ENCODE measurements at places on chromosomes 2 and 18. TPM values are rescaled to one million over a fixed set of nuclear protein-coding genes. Genes with fewer than 3 reads are reported as not detected.

GRCh38 chr2:168601741-168602140, 145.7 kb downstream of the CERS6 start:
- ATAC-seq, result no peak

DNA sequence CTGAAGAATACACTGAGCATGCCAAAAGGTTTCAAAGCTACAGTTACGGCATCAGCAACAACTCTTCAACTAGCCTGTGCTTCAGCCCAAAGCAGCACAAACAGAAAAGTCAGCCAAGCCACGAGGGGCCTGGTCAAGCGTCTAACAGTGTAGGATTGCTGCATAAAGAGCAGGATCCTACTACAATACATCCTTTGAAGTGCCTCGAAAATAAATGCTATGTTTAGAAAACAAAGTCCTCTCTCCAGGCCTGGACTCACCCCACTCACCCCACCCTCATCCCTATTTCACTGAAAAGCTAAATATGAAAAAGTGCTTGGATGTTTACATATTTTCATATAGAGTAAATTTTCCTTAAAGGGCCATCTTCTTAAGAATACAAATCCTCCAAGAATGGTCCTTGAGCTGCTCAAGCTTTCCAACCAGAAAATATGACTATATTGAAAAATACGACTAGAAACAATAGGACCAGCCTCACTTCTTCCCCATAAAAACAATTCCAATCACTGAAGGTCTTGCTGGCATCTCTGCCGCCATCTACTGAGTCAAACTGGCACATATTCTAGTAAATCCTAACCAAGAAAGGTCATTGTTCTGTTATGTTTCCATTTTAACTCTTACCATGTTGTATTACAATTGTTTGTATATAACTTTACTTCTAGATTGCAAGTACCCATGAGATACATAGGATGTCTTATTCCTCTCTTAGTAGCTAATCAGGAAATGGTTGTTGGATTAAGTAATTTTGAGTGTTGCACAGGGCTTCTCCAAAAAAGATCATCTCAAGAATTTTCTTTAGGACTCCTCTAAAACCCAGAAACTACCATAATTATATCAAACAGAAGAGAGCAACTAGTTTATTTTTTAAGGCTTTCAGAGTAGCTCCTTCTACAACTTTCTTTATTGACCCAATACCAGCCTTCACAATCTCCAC, 63.6 kb downstream of the CLHC1 start:
- ATAC-seq, result peak; percentile 72

GRCh38 chr2:28702415-28702861, 49.2 kb upstream of the PPP1CB start:
- ATAC-seq, result peak; percentile 77

DNA sequence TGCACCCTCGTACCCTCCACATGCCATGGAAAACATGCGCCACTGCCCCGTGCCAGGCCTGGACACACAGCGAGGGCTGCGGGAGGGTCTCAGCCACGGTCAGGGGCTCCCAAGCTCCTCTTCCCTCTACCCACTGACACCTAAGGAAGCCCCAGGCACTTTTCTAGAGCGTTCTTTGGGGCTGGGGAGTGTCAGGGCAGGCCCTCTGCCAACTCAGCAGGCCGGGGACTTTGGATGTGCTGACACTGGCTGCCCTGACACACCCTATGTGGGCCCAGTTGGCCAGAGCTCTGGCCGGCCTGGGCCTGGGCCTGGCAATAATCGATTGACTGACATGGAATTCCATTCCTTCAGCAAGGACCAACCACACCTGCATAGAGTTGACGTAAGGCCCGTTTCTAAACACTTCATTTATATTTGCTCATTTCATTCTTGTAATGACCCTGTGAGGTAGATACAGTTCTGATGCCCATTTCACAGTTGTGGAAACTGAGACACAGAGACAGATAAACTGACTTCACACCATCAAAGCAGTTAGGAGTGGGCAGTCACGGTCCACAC, 70.5 kb downstream of the ZFP36L2 start:
- no peak for ATAC-seq

- no peak for ATAC-seq
Measured at GRCh38 chr2:175766880-175767279, 235.2 kb downstream of the LNPK start.

- ATAC-seq, result no peak
Measured at GRCh38 chr2:74474899-74475298, 2.4 kb upstream of the MRPL53 start.

- ATAC-seq, result no peak
Measured at GRCh38 chr2:178523596-178524134, 43.4 kb downstream of the PLEKHA3 start.

GRCh38 chr2:240041363-240041762, 11.1 kb upstream of the OR6B2 start:
- ATAC-seq, result no peak

- ATAC-seq, result no peak
Measured at GRCh38 chr2:112639936-112640335, 5.8 kb upstream of the SLC20A1 start.

GRCh38 chr2:235774153-235774870, 280.5 kb downstream of the AGAP1 start:
- no peak for ATAC-seq

Gene RUFY4
- 0.12 TPM for total RNA-seq

Gene FAHD2A
- total RNA-seq, result 13.6 TPM

Gene FAM161A
- 1.3 TPM for total RNA-seq

Gene BCL11A
- 43.0 TPM for total RNA-seq

Gene ABCG5
- total RNA-seq, result not detected

Gene SRD5A2
- not detected for total RNA-seq
